ENCODE measurements at places on chromosomes 12 and 14.

DNA sequence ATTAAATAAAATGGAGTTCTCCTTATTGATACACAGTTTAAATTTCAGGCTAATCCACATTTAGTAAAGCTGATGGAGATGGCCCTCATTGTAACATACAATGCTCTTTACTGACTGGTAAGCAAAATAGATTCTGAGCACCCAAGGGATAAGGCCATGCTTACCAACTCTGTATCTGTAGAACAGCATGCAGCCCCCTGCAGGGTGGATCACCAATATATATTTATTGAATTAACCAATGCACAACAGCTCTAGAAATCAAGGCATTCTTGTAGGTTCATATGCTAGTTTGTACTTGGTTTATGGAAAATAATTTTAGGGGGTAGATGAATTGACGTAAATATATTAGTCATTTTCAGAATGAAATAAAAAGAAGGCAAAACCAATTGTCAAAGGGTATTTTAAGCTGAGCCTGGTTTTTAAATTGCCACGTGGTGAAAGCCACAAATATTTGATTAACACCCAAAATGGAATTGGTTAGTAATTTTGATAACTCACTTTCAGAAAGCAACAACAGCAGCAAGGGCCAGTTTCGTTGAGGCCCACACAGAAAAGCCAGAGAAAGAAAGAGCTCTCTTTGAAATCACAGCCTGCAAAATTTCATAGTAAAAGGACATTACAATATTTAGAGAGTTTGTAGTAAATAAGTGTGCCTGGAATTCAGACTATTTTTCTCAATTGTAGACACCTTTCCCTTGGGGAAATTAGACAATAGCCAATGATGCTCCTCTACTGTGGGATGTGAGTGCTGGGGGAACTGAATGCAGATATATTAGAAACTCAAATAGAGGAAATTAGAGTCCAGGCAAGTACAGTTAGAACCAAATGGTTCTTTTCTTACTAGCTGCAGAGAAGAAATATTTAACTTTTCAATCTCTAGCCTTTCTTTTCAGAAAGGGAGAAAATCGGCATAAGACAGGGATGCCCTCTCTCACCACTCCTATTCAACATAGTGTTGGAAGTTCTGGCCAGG is 216.2 kb upstream of the ABCD2 start:
- DNase-seq: no peak

GRCh38 chr12:124394462-124395128 is 99.7 kb downstream of the RFLNA start:
- no peak for DNase-seq

DNA sequence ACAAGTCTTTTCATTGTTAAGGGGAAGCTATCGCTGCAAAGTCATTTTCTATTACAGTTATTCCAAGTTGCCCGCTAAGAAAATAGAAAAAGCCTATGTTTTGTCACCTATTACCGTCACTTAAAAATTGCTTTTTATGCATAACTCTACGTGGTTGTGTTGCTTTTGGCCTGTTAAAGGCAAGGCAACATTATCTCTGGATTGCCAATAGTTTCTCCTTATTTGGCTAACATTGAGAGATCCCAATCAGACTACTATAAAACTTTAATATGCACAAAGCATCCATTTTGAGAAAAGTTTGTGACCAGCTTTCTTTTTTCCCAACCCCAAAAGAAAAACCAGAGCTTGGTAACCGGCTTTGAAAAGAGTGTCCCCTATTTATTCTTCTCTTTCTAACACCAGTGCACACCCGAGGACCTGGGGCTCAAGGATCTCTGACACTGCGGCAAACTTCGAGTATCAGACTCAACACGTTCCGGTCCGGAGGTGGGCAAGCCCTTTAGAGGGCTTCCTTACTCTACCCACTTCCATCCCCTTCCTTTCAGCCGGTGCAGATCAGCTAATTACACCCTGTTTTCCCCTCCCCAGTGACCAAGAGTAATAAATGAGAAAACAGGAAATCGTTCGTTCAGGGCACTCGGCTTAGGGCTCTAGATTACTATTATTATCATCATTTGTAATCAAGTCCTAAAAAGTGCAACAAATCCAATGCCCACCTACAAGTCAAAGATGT is 1.2 kb downstream of the PPP1R12A start:
- DNase-seq: no peak

GRCh38 chr12:47318963-47319362 is 239.2 kb upstream of the AMIGO2 start:
- no peak for DNase-seq

GRCh38 chr14:100910888-100911664 is 7.6 kb upstream of the RTL1 start:
- DNase-seq: no peak

DNA sequence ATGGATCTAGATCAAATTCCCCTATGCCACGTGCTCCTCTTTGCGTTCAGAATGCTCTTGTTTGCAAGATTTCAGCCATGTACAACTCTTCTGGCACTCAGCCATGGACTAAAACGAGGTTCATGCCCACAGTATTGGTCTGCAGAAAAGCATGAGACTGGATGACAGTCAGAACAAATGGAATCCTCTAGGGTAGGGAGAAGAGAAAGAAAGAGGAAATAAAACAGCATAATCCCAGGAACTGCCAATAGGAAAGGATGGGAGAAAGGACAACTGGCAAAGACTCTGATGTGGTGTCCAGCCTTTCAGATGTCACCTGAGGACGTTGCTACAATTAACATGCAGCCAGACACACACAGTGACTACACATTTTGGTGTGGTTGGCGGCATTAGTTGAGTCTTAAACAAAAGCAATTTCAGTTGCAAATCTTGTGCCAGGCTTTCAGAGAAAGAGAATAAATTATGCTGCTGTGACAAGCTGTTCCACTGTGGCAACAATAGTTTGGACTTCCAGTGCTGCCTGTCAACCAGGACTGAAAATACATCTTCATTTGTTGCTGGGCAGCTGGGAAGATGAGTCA is 338.0 kb downstream of the RGS6 start:
- no peak for DNase-seq

DNA sequence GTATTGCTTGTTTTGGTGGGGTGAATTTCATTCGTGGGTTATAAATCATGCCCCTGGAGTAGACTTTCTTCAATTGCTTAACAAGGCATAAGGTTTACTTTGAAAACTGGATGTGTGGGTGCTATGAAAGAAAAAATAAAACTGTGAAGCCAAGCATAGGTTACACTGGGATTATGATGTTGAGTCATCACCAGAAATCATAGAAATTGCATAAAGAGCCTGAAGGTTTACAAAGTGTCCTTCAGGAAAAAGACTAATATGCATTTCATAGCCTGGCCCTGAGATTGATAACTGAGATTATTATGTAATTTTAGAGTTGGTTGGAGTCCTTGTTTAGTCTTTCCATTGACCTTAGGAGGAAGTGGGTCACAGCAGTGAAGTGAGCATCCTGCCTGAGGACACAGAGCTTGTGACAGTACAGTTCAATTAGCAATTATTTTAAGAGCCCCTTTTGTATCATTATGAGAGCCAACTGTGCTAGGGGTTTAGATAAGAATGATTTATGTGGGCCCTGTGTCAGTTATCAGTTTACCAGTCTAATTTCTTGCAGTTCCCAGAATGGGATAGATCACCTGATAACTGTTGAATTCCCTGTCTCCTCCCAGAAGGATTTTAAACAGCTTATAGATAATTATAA is 13.6 kb downstream of the LRRK2 start:
- no peak for DNase-seq

DNA sequence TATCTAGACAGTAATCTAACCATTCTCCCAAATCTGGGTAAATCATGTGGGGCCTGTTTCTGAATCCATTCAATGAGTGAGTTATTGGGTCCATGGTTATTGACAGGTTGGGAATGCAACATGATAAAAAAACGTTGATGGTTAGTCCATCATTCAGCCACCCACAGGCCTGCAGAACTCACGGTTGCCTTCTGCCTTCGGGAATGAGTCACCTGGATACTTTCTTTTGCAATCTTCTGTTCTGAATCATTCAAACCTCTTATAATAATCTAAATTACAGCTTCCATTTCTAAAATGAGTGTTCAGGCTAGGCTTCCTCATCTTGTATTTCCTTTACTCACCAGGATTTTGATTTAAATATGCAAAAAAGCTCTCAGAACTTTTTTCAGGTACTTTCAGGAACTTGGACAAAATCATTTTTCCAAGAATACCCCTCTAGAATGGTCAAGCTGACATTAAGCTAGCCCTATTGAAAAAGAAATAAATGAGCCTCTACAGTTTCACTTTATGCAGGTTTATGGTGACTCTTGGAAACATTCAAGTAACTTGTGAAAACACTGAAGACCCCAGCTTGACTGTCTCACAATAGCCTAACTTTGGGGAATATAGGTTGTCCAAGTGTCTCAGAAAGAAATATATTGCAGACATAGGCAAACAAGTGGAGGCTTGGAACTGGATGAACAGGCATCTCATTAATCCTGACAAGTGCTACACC is 94.4 kb downstream of the KCNK10 start:
- DNase-seq: no peak

DNA sequence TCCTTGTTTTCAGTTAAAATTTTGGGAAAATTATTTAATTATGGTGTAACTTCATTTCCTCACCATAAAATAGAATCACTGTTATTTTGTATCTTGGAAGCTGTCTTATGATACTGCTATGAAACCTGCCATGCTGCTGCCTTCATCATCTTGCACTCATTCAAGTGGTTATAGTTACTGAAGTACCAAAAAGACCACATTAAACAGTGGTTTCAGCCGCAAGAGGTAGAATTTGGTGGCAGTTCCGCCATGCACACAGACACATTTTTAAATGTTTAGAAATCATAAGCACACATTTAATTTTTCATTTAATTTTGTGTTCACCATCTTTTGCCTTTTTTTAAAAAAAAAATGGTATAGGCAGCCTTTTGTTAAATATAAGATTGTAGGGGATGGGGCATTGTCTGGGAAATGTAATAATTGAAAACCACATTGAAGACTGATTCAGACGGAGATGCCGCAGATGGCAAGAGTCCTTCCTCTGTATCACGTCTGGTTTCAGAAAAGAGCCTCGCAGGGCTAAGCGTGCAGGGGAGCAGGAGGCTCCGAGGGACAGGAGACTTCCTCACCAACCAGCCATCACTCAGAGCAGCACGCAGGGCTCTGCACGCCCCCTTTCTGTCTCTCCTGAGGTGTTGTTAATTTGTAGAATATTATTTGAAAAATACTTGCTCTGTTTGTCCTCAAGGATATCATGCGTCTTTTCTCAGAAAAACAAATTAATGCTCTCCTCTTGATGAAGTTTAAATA is 115.2 kb upstream of the PELI2 start:
- peak; percentile 6 for DNase-seq
